CD4-positive, alpha-beta T cell treated with Interleukin-21 for 1 hour (primary cell): ENCODE measurements at places on chromosomes 5 and 9.
A peak's percentile ranks its signal among the peaks of the same experiment; 100 is the strongest.

DNA sequence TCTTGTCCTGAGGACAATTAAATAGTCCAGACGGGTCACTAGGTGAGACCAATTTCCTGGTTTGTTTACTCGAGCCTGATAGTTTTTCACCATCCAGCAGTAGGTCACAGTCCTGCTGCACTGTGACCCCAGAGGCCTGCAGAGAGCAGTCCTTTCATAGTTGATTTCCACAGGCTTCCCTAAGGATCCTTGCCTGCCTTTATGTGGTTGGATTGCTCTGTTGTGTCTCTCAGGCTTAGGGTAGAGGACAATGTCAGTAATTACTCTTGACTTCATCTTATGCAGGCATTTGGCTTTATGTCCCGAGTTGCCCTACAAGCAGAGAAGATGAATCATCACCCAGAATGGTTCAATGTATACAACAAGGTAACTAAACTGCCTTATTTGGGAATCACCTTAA, 9.0 kb upstream of the CATSPER3 start:
- DNase-seq: no peak

DNA sequence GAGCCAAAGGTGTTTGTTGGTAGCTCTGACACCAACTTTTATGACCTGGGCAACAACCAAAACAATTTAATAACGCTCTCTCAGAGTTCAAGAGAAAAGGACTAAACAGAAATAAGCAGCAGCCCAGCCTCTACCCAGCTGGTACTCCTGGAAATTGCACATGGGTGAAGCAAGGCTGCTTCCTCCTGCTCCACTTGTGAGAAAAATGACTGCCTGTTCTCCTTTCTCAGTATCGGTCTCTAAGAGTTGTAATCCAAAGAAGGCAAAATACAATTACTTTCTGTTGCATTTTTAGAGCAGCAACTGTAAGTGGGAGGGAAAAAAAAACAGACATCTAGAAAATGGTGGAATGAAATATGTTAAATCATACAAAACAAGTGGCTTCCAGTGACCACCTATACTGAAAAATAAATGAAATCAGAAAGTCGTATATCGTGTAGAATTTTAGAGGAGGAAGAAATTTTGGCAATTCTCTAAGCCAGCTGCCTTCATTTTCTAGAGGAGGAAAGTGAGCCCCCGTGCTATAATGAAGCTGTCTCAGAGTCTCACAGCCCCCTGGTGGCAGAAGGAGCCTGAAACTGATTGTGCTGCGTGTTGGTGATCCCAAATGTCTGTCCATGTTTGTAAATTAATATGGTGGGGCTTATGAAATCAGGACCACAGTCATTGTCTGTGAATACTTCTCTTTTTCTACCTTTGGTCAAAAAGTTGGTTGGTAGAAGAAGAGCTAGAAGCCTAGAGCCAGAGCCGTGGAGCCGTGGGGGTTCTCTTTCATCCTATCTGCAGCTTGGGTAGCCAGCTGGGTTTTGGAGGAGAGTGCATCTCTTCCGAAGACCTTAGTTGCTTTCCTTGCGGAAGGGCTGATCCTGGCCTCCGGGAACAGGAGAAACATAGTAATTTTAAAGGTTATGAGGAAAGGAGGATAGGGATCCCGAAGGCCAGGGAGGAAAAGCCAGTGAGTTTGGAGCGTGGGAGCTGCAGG, 139.9 kb downstream of the PIP5K1B start:
- peak; percentile 16 for DNase-seq

DNA sequence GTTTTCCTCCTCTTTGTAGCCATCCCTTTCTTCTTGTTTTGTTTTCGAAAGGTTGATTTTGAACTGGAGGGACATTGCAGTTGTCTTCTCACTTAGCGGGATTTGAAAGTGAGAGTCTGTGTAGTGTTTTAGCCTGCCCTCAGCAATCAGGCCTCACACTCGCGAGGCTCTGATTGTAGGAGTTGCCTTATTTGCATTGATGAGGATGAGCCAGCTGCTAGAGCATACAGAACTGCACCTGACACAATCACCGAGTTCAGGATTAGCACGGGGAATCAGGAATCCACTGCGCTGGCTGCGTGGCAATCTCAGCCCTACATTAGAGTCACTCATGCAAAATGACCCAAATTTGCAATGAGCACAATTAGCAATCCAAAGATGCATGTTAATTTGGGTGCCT, 122.5 kb upstream of the TMEM161B start:
- no peak for DNase-seq

- DNase-seq: no peak
Measured at GRCh38 chr5:124524552-124525232, 221.7 kb downstream of the ZNF608 start.

- no peak for DNase-seq
Measured at GRCh38 chr9:121143771-121144170, 57.9 kb downstream of the RAB14 start.
